ENCODE measurements at places on chromosomes 3 and 15. TPM values are rescaled to one million over a fixed set of nuclear protein-coding genes. Genes with fewer than 3 reads are reported as not detected.

The ZPLD1 gene
- 0.05 TPM for total RNA-seq

GRCh38 chr15:93164409-93164808 is 75.4 kb upstream of the RGMA start:
- no peak for DNase-seq

The NR2E3 gene
- total RNA-seq: 0.05 TPM

The TM2D3 gene
- total RNA-seq: 44.4 TPM

GRCh38 chr15:56927816-56928215 is 9.4 kb downstream of the TCF12 start:
- no peak for DNase-seq

- DNase-seq: no peak
Observed at GRCh38 chr15:70714565-70714964, 48.8 kb downstream of the UACA start.

The MANF gene
- total RNA-seq: 134 TPM

DNA sequence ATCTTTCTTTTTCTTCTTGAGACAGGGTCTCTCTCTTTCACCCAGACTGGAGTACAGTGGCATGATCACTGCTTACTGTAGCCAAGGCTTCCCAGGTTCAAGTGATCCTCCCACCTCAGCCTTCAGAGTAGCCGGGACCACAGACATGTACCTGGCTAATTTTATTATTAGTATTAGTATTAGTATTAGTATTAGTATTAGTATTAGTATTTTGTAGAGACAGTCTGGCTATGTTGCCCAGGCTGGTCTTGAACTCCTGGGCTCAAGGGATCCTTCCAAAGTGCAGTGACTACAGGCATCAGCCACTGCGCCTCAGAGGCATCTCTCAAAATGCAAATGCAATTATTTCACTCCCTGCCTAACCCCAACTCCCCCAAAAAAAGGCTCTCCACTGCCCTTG is 1.7 kb downstream of the KIF7 start:
- no peak for DNase-seq

The TMC3 gene
- total RNA-seq: 0.05 TPM

- no peak for DNase-seq
Observed at GRCh38 chr15:56980473-56980872, 62.0 kb downstream of the TCF12 start.

GRCh38 chr3:44224131-44224530 is 17.6 kb upstream of the TOPAZ1 start:
- no peak for DNase-seq
